Large intestine (tissue), 12 donors: ENCODE measurements at places on chromosomes 11 and 22. TPM values are rescaled to one million over a fixed set of nuclear protein-coding genes. Genes with fewer than 3 reads are reported as not detected.

Gene SLC22A9
- 0.04 TPM for polyA plus RNA-seq

Gene BTBD18
- 0.09 TPM for polyA plus RNA-seq

Gene CDC42BPG
- 5.5 TPM for polyA plus RNA-seq

Gene SLC3A2
- 182 TPM for polyA plus RNA-seq

Gene SAA2
- polyA plus RNA-seq, result not detected

Gene GALNT18
- polyA plus RNA-seq, result 3.7 TPM

Gene TRIM6
- polyA plus RNA-seq, result 2.6 TPM

Gene OR52H1
- not detected for polyA plus RNA-seq

Gene CDCA5
- 11.3 TPM for polyA plus RNA-seq

Gene C11orf91
- not detected for polyA plus RNA-seq

Gene UBE4A
- polyA plus RNA-seq, result 39.6 TPM

Gene CTSF
- 11.9 TPM for polyA plus RNA-seq

Gene TEX54
- polyA plus RNA-seq, result 0.76 TPM

Gene FADS3
- 9.1 TPM for polyA plus RNA-seq

Gene RIN1
- polyA plus RNA-seq, result 5.2 TPM

Gene CCDC15
- polyA plus RNA-seq, result 2.5 TPM

Gene CTSC
- polyA plus RNA-seq, result 126 TPM

Gene NCAM1
- 63.0 TPM for polyA plus RNA-seq

Gene C22orf42
- polyA plus RNA-seq, result 0.21 TPM

Gene CASP5
- polyA plus RNA-seq, result 15.2 TPM

Gene OR52N4
- 0.04 TPM for polyA plus RNA-seq

Gene MGAT3
- polyA plus RNA-seq, result 24.1 TPM

Gene PLCB3
- polyA plus RNA-seq, result 115 TPM

Gene VPREB1
- 0.24 TPM for polyA plus RNA-seq

Gene ZNF280A
- not detected for polyA plus RNA-seq

Gene C11orf97
- not detected for polyA plus RNA-seq

Gene PHOX2A
- polyA plus RNA-seq, result 8.3 TPM

Gene MCAT
- polyA plus RNA-seq, result 15.6 TPM

Gene LARGE1
- polyA plus RNA-seq, result 17.8 TPM

Gene PAX6
- polyA plus RNA-seq, result 6.7 TPM

Gene HTR3B
- polyA plus RNA-seq, result 0.34 TPM

Gene NLRP14
- 0.82 TPM for polyA plus RNA-seq

Gene CYTH4
- 4.3 TPM for polyA plus RNA-seq

Gene RASSF10
- 3.6 TPM for polyA plus RNA-seq

Gene TNNT3
- 11.9 TPM for polyA plus RNA-seq

Gene CRYBA4
- polyA plus RNA-seq, result 0.06 TPM

Gene CNTN5
- 0.70 TPM for polyA plus RNA-seq

Gene CDK2AP2
- polyA plus RNA-seq, result 105 TPM

Gene ADAMTS15
- 6.3 TPM for polyA plus RNA-seq

Gene UBQLNL
- 0.70 TPM for polyA plus RNA-seq

Gene C22orf23
- polyA plus RNA-seq, result 0.73 TPM

Gene IGHMBP2
- polyA plus RNA-seq, result 19.9 TPM

Gene ANKRD42
- 9.4 TPM for polyA plus RNA-seq

Gene BTG4
- not detected for polyA plus RNA-seq

Gene OR51G1
- polyA plus RNA-seq, result not detected

Gene FAM180B
- polyA plus RNA-seq, result 0.19 TPM

Gene C11orf16
- 0.12 TPM for polyA plus RNA-seq

Gene UBQLN3
- polyA plus RNA-seq, result not detected

Gene OR52E5
- not detected for polyA plus RNA-seq

Gene ATXN10
- polyA plus RNA-seq, result 90.6 TPM

Gene LINC01488
- 0.09 TPM for polyA plus RNA-seq

Gene SPDYC
- polyA plus RNA-seq, result not detected
